Stimulated activated CD4-positive, alpha-beta T cell treated with anti-CD3 and anti-CD28 coated beads, TNF-alpha, amount 100 ng/mL, for 4 hours (primary cell): ENCODE measurements at places on chromosomes 7 and 10.
A peak's percentile ranks its signal among the peaks of the same experiment; 100 is the strongest.

GRCh38 chr7:31079824-31080511, 27.9 kb downstream of the ADCYAP1R1 start:
- DNase-seq, result no peak

- DNase-seq, result no peak
These were observed 41.8 kb downstream of the ASZ1 start for GRCh38 chr7:117385363-117386109.

DNA sequence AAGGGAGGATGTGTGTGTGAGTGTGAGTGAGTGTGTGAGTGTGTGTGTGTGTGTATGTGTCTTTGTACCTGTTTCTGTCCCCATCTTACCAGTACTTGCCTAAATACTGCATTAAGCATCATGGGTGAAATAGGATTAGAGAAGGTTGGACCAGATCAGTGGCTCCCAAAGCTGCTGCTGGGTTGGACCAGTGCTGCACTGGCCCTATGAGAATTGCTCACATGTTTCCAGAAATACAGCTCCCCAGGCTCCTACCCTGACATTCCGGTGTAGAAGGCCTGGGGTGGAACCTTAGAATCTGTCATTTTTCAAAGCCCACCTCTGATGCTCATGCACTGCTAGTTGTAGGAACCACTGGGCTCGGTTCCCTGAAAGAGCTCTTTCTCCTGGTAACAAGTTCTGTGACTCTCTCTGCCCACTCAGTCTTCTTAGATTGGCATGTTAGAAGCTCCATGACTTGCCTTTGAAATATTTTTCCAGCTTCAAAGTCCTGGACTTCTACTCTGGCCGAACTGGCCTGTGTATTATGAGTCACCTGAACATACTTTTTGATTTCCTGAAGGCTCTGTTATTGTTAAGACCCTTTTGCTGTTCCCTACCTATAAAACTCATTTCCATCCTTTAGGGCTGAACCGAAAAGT, 224.7 kb downstream of the CUX1 start:
- DNase-seq, result no peak

DNA sequence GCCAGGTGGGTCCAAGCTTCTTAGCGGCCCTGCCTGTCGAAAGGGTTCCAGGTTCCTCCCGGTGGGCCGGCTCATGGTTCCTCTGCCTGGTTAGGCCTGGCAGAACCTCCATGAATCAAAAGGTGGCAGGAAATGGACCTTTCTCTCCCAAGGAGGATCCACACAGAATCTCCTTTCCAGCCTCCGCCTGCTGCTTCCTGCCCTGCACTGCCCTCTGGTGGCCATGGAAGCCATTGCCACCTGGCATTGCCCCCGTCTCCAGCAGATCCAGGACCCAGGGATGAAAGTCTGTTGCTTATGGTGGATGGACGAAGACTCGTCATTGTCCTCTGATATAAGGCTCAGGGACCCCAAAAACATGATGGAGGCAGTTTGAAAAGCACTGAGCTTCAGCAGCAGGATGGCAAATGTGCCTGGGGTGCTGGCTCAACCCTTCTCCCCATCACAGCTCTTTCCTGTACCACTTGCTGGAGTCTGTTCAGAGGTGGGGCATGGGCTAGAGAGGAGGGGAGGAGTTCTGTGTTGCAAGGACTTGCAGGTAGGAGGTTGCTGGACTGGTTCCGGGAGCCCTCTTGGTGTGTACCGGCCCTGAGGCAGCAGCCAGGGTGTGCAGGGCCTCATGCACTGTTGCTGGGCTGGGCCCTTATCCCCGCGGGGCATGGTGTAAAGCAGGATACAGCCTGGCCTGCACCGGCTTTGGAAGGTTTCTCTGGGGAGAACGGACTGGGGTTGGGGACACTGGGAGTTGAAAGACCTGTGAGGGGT, 11.3 kb upstream of the INMT start:
- peak; percentile 53 for DNase-seq

GRCh38 chr10:104303594-104304355, 34.5 kb downstream of the ITPRIP start:
- DNase-seq, result no peak

GRCh38 chr10:49767752-49768151, 5.6 kb upstream of the OGDHL start:
- DNase-seq, result no peak

DNA sequence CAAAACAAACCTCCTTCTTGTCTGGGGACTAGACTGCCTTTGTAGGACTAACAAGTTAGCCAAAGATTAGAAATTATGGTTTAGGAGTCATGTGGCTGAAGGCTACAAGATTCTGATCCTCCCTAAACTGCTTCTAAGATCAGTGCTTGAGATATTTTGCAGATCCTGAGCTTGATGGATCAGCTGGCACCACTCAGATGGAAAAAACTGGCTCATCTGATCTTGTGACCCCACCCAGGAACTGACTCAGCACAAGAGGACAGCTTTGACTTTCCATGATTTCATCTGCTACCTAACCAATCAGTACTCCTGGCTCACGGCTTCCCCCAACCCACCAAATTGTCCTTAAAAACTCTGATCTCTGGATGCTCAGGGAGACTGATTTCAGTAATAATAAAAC, 271.5 kb upstream of the TAC1 start:
- no peak for DNase-seq

DNA sequence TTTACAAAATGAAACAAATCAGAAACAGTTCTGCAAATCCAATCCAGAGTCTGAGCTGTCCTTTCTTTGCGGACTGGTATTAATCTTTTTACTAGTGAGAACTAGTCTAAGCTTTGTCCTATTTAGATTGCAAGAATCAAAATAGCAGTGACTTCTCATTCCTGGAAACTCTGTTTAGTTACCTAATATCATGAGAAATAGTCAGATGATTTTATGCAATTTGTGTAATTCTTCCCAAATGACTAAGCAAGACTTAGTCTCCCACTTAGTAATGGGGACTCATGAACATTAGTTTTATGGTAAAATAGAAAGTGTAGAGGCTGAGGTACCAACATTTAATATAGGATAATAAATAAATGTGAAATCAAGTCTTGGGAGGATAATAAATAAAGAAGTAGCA, 341.3 kb downstream of the DNAJB9 start:
- DNase-seq, result no peak

DNA sequence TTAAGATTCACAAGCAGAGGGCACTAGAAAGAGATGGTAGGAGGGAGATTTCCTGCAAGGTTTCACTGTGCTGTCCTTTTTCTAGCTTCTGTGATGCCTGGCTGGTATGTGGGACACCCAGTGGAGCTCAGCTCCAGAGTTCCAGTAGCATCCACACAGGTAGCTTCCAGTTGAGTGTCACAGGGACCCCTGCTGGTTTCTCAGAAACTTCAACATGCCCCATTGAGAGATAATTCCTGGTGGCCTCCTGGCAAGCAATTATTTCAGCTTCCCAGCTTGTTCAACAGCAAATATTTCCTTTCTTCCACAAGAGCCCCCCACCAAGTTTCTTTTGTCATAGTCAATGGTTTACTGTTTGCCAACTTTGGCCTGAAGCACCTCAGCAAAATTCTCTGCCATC, 858.7 kb downstream of the REEP3 start:
- no peak for DNase-seq

- no peak for DNase-seq
These were observed 230.5 kb downstream of the TCF7L2 start for GRCh38 chr10:113180401-113181154.
